Hematopoietic multipotent progenitor cell treated with erythropoietin and hydrocortisone succinate and interleukin-3 and kit ligand, for 15 days (in vitro differentiated cells): ENCODE measurements at places on chromosomes 7 and 10.

DNA sequence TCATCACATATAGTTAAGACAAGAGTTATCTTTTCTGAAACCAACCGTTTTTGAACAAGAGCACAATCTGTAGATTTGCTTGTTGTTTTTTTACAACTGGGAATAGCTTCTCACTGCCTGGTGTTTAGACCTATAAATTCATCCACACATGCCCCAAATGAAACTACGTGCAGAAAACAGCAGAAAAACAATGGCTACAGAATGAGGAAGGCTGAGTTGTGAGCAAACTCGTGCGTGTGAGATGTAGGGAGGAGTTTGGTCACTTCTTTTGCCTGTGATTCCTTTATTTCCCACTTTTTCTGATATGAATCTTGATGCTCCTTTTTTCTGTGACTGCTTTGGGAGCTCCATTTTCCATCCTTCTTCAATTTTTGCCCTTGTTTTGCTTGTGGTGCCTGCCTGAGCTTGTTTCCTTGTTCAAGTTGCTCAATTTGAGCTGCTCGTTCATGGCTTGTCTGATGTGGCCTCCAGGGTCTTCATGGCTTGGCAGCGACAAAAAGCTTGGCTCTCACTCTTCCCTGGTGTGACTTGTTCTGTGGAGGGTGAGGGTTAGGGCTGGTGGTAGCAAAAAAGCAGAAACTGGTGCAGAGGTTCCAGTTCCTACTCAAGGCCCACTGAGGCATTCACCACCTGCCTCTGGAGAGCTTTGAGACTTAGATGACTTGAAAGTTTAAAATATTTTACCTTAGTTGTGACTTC is 76.9 kb downstream of the ZNF365 start:
- no peak for DNase-seq

GRCh38 chr7:30799206-30799975 is 28.2 kb downstream of the MINDY4 start:
- DNase-seq, result no peak

GRCh38 chr7:143924851-143925250 is 10.2 kb upstream of the OR2F2 start:
- no peak for DNase-seq

GRCh38 chr10:23325132-23325531 is 19.5 kb downstream of the C10orf67 start:
- no peak for DNase-seq

DNA sequence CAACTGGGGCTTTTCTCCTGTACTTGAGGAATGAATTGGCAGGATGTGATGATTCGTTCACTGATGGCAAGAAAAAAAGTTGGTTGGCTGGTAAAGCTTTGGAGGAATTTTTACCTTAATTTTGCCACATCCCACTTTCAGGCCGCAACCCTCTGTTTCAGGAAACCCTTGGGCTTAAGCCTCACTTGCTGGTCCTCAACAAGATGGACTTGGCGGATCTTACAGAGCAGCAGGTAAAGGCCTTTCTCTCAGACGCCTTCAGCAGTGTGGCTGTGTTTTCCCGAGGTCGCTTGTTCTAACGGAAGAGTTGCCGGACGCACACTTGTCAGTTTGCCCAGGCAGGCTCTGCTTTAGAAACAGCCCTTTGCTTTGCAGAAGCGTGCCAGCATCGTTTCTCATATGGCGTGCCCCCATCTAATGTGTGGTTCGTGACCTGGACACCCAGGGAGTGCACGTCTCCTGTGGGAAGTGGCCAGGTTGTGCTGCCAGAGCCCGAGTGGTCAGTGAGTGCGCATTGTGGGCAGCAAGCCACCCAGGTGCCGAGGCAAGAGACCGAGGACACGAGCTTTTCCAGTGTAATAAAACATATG is 2.2 kb downstream of the MTG1 start:
- DNase-seq, result no peak

- no peak for DNase-seq
These were observed 48.5 kb downstream of the CALD1 start for GRCh38 chr7:134827889-134828288.

DNA sequence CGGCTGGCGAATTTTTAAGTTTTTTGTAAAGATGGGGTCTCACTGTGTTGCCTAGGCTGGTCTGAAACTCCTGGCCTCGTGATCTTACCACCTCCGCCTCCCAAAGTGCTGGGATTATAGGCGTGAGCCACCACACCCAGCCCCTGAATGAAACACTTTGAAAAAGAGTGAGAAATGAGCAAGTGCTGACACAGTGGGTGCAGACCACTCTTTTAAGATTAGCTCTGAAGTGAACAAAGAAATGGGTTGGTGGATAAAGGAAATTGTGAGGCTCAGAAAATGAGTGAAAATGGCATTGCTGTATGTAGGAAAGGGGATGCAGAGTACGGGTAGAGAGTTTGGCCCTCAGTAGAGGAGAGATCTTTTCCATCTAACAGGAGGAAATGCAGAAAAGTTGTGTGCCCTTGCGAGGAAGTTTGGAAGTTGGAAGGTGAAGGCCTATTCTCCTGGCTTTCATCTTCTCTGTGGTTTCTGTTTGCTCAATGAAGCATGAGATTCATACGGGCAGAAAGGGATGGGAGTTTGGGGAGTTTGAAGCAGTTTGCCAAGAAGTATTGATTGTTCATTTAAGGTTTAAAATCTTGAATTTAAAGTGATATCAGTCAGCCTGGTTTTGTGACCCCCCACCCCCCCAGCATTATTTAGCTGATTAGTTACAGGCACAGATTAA is 11.0 kb downstream of the MAPK8 start:
- DNase-seq, result no peak

DNA sequence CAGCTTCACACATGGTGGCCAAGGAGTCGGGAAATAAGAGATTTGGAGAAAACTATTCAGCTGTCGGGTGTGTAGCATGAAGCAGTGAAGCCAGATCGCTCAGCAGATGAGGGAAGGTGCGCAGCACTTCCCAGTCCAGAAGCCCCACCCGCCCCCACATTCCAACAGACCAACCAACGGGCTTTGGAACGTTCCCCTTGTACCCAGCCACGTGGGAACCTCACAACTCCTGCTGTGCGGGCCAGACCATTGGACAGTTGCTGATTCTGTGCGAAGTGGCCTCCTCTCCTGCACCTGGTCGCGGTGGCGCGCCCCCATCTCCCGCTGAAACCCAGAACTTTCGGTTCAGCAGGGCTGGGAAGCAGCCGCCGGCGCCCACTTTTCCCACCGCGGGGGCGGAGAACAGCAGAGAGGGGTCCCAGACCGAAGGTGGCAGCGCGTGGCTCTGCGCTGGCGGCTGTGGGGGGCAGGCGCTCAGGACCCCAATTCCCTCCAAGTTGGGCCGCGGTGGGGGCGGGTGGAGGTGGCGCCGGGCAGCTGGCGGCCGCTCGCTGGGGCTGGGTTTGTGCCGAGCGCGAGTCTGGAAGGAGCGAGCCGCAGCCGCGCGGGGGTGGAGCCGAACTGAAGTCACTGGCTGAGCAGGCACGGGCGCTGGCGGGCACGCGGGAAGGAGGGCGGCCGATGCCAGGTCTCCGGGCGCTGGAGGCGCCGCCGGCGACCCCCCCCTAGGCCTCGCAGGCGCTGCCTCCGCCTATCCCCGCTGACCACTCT is 1301.5 kb upstream of the SORCS1 start:
- DNase-seq, result no peak

GRCh38 chr7:67451306-67451705 is 454.7 kb downstream of the TYW1 start:
- no peak for DNase-seq

- DNase-seq, result no peak
These were observed 14.5 kb upstream of the ZNF777 start for GRCh38 chr7:149475121-149476045.

- no peak for DNase-seq
These were observed 216.4 kb upstream of the LRGUK start for GRCh38 chr7:133910761-133911160.

DNA sequence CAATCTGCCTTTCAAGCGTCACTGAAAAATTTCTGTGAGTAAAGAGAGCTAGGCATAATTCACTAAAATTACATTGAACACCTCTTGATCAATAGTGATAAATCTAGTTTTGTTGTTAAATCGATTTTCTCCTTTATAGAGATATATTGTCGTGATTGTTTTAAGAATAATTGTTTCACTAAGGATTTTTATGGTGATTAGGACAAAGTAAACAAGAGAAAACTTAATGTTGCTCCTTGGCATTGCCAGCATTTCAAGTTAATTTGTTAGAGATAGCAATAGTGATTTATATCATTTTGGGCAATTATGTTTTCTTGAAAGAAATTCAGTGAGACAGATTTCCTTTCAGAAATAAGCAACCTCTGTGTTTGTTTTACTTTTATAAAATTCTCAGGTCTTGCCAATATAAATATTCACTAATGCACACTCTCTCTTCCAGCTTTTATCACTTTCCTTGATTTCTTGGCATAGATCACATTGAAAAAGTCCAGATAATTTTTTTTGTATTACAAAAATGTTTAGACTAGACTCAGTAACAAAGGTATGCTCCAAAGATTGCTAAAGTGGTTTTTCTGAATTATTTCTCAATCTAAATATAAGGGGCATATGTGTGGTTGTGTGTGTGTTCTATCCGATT is 538.7 kb downstream of the TFEC start:
- DNase-seq, result no peak

DNA sequence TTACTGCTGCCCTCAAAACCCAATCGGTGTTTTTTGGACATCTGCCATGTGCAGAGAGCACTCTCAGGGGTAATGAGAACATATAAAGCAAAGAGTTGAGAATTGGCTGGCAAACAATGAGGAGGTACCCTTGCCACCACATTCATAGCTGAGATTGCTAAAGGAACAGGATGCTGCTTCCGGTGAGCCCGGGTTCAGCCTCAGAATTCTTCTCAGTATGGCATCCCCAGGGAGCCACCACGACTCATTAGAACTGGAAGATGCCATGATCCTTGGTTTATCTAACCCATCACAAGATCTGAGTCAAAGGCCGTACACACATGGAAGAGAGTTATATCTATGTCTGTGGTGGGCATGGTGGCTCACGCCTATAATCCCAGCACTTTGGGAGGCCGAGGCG is 174.4 kb downstream of the ARID5B start:
- DNase-seq, result no peak

DNA sequence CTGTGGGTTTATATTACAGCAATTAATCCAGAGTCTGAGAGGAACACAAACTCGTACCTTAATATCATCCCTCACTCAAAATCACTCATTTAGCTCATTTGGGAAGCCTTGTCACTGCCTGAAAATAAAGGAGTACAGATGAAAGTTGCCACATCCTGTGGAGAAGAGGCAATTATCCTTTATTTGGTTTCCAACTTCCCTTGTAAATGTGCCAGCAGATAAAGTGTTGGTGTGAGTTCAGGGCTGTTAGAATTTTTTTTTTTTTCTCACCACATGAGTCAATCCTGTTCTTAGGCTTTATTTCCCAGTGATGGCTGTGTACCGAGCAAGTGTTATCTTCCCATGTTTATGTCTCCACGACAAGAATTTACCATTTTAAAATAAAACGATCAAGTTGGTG is 99.0 kb upstream of the SMIM30 start:
- DNase-seq, result no peak

DNA sequence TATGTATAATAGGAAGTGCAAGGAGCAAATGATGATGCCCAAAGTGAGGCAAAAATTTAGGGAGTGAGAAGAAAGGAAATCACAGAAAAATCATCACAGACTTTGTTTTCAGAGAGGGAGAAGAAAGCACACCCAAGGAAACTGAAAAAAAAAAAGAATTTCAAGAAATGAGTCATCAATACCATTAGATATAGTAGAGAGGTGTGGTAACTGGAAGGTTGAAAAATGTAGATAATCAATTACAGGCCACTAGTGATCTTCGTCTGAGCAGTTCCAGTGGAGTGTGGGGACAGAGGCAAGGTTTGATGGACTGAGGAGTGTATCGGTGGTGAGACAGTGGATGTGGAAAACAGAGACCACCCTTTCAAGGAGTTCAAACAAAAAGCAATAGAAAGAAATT is 31.7 kb downstream of the ASB4 start:
- DNase-seq, result no peak

GRCh38 chr7:21125297-21125696 is 302.6 kb upstream of the SP4 start:
- DNase-seq, result no peak

DNA sequence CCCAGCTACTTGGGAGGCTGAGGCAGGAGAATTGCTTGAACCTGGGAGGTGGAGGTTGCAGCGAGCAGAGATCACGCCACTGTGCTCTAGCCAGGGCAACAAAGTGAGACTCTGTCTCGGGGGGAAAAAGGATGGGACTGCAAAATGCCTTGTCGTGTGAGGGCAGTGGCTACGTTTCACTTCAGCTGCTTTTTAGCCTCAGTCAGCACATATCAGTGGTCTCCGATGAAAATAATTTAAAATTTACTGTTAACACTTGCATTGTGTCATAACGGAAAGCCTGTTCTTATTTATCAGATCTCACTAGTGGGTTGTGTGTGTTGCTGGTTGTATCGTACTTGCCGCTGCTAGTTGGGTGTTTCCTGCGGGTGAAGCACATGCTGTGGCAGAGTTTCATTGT is 61.9 kb downstream of the RBM33 start:
- DNase-seq, result no peak

- no peak for DNase-seq
These were observed 19.4 kb downstream of the COPG2 start for GRCh38 chr7:130649004-130649790.

DNA sequence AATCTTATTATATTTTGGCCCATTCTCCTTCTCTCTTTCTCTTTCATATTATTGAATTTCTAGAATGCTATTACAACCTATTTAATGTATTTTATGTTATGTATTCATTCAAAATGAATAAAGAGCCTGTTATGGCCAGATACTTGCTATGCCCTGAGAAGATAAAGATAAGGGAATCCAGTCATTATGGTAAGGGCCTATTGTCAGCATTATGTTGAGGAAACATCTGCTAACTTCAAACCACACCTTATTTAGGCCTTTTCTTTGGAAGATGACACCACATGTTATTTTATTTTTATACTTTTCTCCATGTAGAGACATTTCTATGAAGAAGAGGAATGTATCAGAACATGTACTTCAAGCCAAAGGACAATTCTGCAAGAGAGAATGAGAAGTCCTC is 60.5 kb upstream of the MPP7 start:
- peak; percentile 6 for DNase-seq

DNA sequence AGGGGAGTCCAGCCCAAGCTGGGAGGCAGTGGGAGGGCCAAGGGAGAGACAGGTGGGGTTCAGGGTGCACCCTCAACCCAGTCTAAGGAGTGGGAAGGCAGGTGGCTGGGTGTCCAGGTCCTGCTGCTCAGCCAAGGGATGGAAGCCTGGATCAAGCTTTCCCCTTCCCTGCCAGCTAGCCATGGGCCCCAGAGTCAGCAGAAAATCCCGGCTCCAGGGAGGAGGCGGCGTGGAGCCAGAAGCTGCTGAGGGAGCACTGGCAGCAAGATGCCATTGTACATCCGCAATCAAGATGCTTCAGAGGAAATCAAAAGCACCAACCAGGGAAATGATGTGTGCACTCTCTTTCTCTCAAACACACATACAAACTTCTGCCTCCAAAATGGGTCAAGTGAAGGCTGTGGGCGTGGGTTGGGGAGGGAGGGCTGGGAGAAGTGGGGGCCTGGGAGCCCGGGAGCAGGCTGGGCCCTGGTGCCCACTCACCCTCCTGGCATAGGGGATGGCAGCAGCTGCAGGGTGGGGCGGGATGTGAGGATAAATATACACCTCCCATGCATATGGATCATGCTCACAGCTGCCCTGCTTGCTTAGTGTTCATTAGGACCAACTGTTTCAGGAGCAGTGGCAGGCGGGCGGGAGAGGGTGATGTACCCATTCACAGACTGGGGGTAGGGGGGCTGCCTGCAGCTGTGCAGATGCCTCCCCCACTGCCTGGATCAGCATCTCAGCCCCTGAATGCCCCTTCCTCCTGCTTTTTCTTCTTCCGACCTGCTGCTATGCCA is 24.2 kb downstream of the TRIM8 start:
- no peak for DNase-seq

- DNase-seq, result no peak
These were observed 364.3 kb upstream of the PLXDC2 start for GRCh38 chr10:19451937-19452336.

GRCh38 chr10:5282137-5282536 is 82.6 kb upstream of the UCN3 start:
- DNase-seq, result no peak
